ENCODE measurements at places on chromosomes 11 and 22.

- DNase-seq, result no peak
These were observed 22.1 kb upstream of the ASCC2 start for GRCh38 chr22:29860006-29860766.

DNA sequence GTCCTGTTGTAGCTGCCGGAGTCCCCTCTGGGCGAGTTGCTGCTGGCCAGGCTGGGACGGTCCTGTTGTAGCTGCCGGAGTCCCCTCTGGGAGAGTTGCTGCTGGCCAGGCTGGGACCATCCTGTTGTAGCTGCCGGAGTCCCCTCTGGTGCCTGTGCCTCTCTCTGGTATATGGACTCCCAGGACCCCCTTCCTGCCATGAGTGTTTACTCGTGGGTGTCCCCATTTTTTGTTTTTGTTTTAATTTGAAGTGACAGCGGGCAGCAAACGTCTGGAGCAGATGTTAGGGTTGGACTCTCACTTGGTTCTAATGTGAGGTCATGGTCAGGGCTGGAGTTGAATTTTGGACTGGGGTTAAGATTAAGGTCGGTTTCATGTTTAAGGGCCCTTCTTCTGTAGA is 14.2 kb downstream of the SHANK3 start:
- DNase-seq, result no peak

GRCh38 chr11:86456075-86456939 is 81.6 kb downstream of the CCDC81 start:
- peak; percentile 85 for DNase-seq

GRCh38 chr11:60765355-60765754 is 8.7 kb downstream of the MS4A15 start:
- no peak for DNase-seq

DNA sequence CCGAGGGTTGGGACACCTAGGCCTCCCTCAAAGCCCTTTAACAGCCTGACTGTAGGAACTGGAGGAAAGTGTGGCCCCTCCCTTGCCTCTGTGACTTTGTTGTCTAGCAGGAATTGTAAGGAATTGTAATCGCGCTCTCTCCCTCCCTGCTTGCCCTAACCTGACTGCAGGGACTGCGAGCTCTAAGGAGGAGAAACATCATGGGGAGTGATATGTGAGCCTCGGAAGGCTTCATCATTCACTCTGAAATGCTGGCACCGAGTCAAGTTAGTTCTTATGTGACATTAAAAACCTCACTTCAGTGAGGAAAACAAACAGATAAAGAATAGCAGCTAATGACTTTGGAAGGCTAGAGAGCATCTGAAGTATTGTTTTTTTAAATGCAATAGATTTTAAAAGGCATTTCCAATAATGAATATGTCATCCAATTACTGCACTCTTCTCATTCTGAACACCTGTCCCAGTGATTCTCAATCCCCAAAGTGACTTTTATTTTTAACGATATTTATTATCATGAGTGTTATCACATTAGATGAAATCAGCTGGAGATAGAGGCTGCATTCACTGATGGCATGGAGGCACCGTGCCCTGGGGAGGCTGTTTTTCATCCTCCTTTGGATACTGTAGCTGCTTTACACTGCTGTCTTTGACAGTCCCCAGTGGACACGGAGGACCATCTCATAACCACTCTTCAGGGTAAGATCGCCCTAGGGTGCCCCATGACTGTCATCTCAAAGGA is 58.5 kb upstream of the NTM start:
- no peak for DNase-seq

GRCh38 chr11:71286701-71287643 is 34.6 kb upstream of the SHANK2 start:
- no peak for DNase-seq

- DNase-seq, result no peak
These were observed 27.3 kb downstream of the NTM start for GRCh38 chr11:131397675-131398074.

- no peak for DNase-seq
These were observed 11.6 kb downstream of the LMNTD2 start for GRCh38 chr11:548700-549603.

DNA sequence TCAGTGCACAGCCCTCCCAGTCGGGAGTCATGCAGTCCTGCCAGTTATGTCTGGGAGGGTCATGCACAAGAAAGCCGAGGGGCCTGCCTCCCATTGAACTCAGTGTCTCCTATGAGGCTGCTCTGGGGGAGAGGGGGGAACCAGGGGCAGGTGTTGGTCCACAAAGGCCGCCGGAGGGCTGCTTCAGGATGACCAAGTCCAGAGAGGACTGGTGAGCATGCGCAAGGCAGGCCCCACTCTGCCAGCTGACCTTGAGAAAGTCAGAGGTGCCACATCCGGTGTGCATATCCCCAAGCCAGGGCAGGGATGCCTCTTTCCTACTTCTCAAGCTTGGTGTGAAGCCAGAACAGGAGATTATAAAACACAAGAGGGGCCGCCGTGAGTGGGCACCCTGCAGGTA is 4.4 kb downstream of the SCN4B start:
- no peak for DNase-seq

GRCh38 chr11:83778596-83778995 is 492.4 kb upstream of the CCDC90B start:
- DNase-seq, result no peak

DNA sequence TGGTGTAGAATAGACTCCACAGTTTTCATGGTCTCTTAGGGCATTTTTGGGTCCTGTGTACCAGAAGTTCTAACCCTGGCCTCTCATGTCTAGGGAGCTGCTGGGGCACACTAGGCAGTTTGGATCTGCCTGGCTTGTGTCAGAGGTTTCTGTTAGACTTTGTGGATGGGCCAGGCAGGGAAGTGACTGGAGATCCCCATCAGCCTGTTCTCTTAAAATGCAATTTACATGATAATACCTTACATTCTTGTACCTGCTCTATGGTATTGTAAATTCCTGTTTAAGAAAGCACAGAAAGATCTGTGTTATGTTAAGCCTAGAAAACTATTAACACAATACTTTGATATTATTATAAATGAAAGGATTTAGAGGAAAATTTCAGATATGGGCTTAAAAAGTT is 104.0 kb downstream of the ARHGAP42 start:
- DNase-seq, result no peak

DNA sequence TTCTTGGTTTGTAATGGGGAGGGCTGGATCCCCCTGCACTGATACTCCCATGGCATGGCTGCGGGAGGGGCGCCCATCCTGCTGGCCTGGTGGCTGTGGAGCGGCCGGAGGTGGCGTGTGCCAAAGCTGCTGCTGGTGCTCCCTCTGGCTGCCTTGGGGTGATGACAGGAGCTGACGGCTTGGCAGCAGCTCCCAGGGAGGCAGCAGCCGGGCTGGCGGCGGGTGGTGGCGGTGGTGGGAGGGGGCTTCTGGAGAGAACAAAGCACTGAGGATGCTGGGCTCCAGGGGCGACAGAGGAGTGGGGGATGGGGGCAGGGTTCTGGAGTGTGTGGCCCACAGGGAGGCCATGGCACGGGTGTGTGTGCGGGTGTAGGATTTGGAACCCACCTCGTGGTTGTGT is 11.4 kb upstream of the MPPED1 start:
- peak; percentile 82 for DNase-seq

DNA sequence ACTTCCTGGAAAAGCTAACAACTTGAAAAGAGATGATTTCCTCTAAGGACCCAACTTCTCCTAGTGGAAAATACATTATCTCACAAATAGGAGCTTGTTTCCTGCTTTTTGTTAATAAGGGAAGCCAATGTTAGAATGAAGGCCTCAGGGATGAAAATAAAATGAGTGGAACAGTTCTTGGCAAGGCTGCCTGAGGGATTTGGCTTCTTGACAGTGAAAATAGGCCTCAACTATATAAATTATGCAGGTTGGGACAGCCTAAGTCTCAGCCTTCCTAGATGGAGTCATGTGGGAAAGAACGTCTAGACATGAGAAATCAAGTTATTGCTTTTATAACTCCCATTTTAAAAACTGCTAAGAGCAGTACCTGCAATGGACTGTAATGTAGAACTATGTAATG is 92.8 kb upstream of the FIBIN start:
- DNase-seq, result no peak

DNA sequence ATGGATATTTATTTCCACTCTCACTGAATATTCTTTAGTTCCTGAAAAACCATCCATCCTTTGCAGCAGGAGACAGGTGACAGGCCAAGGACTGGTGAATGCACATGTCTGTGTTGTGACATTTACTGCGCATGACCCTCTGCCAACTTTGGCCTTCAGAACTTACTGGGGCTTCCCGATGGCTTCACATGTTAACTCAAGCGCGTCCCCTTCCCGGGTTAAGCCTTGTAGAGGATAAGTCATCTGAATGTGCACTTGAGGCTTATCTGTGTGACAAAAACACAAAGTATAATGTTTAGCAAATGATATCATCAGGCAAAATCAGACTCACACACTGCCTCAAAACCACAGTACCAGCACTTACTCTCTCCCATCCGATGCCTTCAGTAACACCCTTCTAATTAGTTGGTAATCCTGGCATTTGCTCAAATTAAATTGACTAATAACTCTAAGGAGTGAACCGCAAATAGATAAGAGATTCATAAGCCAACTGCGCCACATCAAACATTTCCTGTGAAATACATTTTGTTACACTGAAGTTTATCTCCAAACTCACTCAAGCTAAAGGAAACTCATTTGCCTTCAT is 286.4 kb downstream of the CADM1 start:
- DNase-seq, result no peak

- DNase-seq, result no peak
These were observed 78.3 kb downstream of the LARGE1 start for GRCh38 chr22:33842006-33842354.

DNA sequence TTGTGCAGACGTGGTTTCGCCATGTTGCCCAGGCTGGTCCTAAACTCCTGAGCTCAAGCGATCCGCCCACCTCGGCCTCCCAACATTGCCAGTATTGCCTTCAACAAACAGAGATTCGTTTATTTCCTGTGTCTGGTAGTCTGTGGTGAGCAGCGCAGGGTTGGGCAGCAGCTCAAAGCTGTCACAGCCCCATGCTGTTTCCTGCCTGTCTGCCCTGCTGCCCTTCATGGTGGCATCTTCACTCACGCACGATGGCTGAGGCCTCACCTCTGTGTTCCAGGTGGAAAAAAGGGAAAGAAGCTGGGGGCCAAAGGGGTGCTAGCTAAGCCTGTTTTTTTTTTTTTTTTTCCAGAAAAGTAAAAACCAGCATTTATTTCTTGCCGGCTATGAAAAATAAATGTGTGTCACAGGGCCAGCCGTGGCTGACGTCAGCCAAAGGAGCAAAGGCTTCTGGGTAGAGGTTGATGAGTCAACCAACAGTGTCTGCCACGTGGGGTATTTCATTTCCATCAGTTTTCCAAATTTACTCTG is 28.8 kb downstream of the TBC1D22A start:
- no peak for DNase-seq

DNA sequence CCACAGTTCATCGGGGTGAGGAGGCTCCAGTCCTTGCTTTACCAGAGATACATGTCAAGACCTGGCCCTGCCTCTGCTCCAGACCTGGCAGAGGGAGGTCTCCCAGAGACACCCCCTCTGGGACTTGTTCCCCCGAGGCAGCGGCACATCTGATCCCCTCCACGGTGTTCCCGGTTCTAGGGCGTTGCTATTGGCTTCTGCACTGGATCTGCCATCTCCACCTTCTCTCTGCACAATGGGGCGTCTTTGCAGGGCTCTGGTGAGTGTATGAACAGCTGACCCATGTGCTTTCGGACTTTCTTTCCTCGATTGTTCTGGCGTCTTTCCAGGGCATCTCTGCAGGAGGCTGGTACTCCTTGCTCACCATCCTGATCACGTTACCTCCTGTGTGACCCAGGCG is 930.4 kb downstream of the TBC1D22A start:
- DNase-seq, result no peak

DNA sequence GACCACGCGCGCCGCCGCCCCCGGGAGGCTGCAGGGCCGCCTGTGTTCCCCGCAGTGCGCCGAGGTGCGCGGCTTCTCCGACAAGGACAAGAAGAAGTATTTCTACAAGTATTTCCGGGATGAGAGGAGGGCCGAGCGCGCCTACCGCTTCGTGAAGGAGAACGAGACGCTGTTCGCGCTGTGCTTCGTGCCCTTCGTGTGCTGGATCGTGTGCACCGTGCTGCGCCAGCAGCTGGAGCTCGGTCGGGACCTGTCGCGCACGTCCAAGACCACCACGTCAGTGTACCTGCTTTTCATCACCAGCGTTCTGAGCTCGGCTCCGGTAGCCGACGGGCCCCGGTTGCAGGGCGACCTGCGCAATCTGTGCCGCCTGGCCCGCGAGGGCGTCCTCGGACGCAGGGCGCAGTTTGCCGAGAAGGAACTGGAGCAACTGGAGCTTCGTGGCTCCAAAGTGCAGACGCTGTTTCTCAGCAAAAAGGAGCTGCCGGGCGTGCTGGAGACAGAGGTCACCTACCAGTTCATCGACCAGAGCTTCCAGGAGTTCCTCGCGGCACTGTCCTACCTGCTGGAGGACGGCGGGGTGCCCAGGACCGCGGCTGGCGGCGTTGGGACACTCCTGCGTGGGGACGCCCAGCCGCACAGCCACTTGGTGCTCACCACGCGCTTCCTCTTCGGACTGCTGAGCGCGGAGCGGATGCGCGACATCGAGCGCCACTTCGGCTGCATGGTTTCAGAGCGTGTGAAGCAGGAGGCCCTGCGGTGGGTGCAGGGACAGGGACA is 2.7 kb downstream of the NLRP6 start:
- DNase-seq, result peak; percentile 51

DNA sequence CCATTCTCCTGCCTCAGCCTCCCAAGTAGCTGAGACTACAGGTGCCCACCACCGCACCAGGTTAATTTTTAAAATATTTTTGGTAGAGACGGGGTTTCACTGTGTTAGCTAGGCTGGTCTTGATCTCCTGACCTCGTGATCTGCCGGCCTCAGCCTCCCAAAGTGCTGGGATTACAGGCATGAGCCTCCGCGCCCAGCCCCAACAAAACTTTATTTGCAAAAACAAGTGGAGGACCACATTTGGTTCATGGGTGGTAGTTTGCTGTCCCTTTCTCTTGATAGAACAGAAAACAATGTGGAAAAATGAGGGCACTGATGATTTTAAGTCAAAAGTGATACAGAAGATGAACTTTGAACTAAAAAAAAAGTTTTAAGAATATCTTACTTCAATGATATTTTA is 121.8 kb upstream of the SERPIND1 start:
- no peak for DNase-seq

GRCh38 chr22:46230262-46230901 is 19.7 kb downstream of the CDPF1 start:
- DNase-seq, result no peak

GRCh38 chr11:9625162-9625561 is 38.7 kb upstream of the SWAP70 start:
- DNase-seq, result peak; percentile 70

GRCh38 chr22:47571616-47572015 is 809.2 kb downstream of the TBC1D22A start:
- no peak for DNase-seq

DNA sequence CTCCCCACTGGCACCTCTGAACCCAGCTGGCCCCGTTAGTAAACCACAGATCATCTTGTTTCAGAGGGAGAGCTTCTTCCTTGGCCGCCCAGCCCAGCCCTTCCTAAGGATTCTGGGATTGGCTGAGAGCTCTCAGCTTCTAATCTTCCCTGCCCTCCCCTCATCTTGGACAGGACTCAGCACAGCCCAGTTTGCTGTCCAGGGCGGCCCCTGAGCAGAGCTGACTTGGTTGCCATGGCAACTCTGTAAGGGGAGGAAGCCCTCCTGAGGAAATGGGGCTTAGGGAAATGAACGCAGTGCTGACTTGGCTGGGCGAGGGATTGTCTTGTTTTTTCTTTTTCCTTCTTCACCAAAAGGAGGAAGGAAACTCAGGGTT is 4.6 kb downstream of the APOL4 start:
- DNase-seq, result peak; percentile 55

All from right cardiac atrium (tissue), 5 donors.